ENCODE measurements at places on chromosomes 4 and X. TPM values are rescaled to one million over a fixed set of nuclear protein-coding genes. Genes with fewer than 3 reads are reported as not detected.

- H3K36me3 ChIP-seq, result peaks cover 5% of the 10 kb centered on the region
- peaks cover 42% of the 10 kb centered on the region for H3K4me1 ChIP-seq
- peaks cover 32% of the 10 kb centered on the region for H3K27me3 ChIP-seq
Observed at GRCh38 chr4:38315286-38315685, 348.7 kb upstream of the KLF3 start.

GRCh38 chr4:901192-901910 is 30.8 kb downstream of the GAK start:
- H3K27ac ChIP-seq, result no peak overlapping the region
- no peaks in the 10 kb centered on the region for H3K27me3 ChIP-seq
- DNase-seq, result no peak
- H3K36me3 ChIP-seq, result peaks cover 41% of the 10 kb centered on the region
- H3K4me3 ChIP-seq, result no peak overlapping the region
- H3K4me1 ChIP-seq, result peaks cover 2% of the 10 kb centered on the region

GRCh38 chr4:123104310-123105025 is 182.1 kb upstream of the NUDT6 start:
- H3K4me1 ChIP-seq, result peaks cover 2% of the 10 kb centered on the region
- H3K4me3 ChIP-seq, result no peak overlapping the region
- no peak for DNase-seq
- no peaks in the 10 kb centered on the region for H3K27me3 ChIP-seq
- H3K36me3 ChIP-seq, result no peaks in the 10 kb centered on the region

DNA sequence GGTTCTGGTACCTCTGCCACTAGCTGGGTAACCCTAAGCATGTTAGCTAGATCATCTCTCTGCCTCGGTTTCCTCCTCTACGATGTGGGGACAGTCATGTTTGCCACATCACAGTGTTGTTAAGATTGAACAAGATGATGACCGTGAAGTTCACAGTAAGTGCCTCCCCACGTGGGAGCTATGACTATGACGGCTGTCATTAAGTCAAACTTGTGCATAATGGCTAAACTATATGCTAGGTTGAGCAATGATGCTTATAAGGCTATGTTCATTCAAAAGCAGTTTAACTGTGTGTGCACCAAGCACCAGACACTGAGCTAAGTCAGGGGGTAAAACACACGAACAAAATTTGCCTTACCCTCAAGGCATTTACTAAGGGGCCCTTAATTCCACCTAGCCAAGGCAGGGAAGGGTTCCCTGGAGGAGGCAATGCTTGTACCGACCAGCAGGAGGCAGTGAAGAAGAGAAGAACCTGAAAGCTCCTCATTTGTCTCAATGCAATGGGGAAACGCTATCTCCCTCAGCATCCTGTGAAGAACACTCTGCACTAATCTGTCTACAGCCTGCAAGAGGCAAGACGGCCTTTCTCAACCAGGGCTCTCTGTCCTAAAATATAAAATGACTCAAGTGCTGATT is 52.9 kb downstream of the MAP7D2 start:
- no peak overlapping the region for H3K27ac ChIP-seq
- peaks cover 4% of the 10 kb centered on the region for H3K4me1 ChIP-seq
- no peaks in the 10 kb centered on the region for H3K36me3 ChIP-seq
- peak; percentile 56 for DNase-seq

- peaks cover 9% of the 10 kb centered on the region for H3K4me1 ChIP-seq
- peak overlapping the region; percentile 83 for H3K27ac ChIP-seq
Observed at GRCh38 chrX:64395568-64395929, 297 bp upstream of the MTMR8 start.

GRCh38 chr4:175308236-175308635 is 390.1 kb downstream of the ADAM29 start:
- H3K36me3 ChIP-seq, result no peaks in the 10 kb centered on the region
- no peak for DNase-seq
- no peak overlapping the region for H3K4me3 ChIP-seq
- H3K4me1 ChIP-seq, result no peaks in the 10 kb centered on the region

GRCh38 chr4:8396762-8397406 is 43.6 kb downstream of the ACOX3 start:
- DNase-seq, result no peak
- no peak overlapping the region for H3K27ac ChIP-seq
- H3K27me3 ChIP-seq, result no peaks in the 10 kb centered on the region
- H3K36me3 ChIP-seq, result peaks cover 4% of the 10 kb centered on the region

- no peak for DNase-seq
- H3K4me3 ChIP-seq, result no peak overlapping the region
- no peak overlapping the region for H3K27ac ChIP-seq
- H3K36me3 ChIP-seq, result no peaks in the 10 kb centered on the region
Observed at GRCh38 chr4:1506956-1507721, 100.9 kb upstream of the NKX1-1 start.

- peaks cover 5% of the 10 kb centered on the region for H3K4me1 ChIP-seq
- no peak overlapping the region for H3K27ac ChIP-seq
- no peak overlapping the region for H3K4me3 ChIP-seq
- peaks cover 2% of the 10 kb centered on the region for H3K36me3 ChIP-seq
Observed at GRCh38 chrX:139844163-139844562, 88.7 kb downstream of the ATP11C start.

- H3K27ac ChIP-seq, result no peak overlapping the region
- H3K4me3 ChIP-seq, result no peak overlapping the region
- no peaks in the 10 kb centered on the region for H3K4me1 ChIP-seq
- no peaks in the 10 kb centered on the region for H3K36me3 ChIP-seq
Observed at GRCh38 chr4:11624370-11624769, 195.7 kb upstream of the HS3ST1 start.

DNA sequence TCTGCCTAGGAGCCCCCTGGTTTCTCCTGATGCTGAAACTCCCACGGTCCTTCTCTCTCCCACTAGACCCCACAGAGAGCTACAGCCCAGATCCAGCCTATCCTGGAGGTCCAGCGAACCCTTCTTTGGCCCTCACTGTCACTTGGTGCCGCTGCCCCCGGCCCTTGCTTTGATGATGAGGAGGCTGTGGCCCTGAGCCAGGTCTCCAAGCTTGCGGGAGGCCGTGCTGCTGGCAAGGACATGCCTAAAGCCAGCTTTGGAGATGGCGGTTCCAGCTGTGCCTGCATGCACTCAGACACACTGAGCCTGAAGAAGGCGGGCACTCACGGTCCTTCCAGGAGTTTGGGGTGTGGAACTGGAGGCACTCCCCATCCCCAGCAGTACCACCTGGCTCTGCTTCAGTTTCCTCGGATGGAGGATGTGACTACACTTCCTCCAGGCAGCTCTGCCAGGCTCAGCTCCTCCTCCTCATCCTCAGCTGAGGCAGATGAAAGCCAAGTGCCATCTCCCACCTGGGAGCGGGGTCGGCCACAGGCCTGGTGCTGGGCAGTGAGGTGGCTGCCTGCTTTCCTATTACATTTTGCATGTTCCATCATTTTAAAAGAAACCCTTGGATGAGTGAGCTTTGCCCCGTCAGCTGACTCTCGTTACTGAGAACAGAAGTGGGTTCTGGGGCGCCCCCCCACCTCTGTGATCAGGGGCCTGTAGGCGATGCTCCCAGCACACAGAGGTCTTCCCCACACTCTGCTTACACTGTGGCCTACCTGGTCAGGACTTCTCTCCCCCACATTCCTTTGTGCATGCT is 9.0 kb downstream of the TNIP2 start:
- peaks cover 63% of the 10 kb centered on the region for H3K36me3 ChIP-seq
- peak overlapping the region; percentile 94 for H3K27ac ChIP-seq
- peaks cover 66% of the 10 kb centered on the region for H3K4me1 ChIP-seq
- no peaks in the 10 kb centered on the region for H3K27me3 ChIP-seq

GRCh38 chr4:85784947-85785346 is 310.0 kb downstream of the ARHGAP24 start:
- H3K27ac ChIP-seq, result no peak overlapping the region
- no peaks in the 10 kb centered on the region for H3K27me3 ChIP-seq
- H3K36me3 ChIP-seq, result no peaks in the 10 kb centered on the region
- H3K4me3 ChIP-seq, result no peak overlapping the region
- no peaks in the 10 kb centered on the region for H3K4me1 ChIP-seq
- no peak for DNase-seq

DNA sequence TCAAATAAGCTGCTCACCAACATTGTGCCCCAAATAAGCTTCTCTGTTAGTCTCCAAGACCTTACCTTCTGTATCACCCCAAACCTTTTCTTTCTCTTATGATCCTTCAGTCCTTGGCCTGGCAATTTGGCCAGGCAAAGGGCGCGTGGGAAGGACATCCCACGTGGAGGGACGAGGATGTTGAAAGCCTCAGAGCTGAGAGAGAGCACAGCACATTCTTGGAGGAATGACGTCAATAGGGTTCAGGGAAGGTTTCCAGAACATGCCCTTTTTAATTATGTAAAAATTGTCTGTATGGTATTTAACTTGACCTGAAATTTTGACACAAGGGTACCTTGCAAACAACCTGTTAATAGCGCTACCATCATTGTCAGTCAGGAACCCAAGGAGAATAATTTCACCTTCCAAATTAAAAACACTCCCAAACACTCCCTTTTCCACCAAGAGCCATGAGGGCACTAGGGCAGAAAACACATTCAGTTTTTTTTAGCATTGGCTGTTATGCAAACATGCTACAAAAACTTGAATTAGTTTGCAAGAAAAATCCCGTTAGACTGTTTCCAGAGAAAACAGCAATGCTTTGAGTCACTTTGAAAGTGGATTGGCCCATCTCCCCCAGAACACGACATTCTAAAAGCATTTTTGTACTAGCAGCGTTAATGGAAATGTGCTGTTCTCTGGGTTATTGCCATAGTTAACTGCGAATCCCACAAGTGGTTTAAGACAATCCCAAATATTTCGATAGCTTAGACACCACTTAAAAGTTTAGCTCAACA is 183.2 kb upstream of the PUDP start:
- no peak overlapping the region for H3K27ac ChIP-seq
- H3K36me3 ChIP-seq, result no peaks in the 10 kb centered on the region
- DNase-seq, result no peak
- no peaks in the 10 kb centered on the region for H3K4me1 ChIP-seq

GRCh38 chr4:83110970-83111750 is 3.4 kb downstream of the PLAC8 start:
- peak; percentile 60 for DNase-seq
- peaks cover 28% of the 10 kb centered on the region for H3K36me3 ChIP-seq
- H3K27me3 ChIP-seq, result no peaks in the 10 kb centered on the region
- peak overlapping the region; percentile 89 for H3K4me3 ChIP-seq
- H3K27ac ChIP-seq, result peak overlapping the region; percentile 95

- no peak for DNase-seq
- no peak overlapping the region for H3K4me3 ChIP-seq
- H3K27me3 ChIP-seq, result no peaks in the 10 kb centered on the region
- peaks cover 36% of the 10 kb centered on the region for H3K36me3 ChIP-seq
Observed at GRCh38 chr4:37902212-37902611, 11.3 kb downstream of the TBC1D1 start.

DNA sequence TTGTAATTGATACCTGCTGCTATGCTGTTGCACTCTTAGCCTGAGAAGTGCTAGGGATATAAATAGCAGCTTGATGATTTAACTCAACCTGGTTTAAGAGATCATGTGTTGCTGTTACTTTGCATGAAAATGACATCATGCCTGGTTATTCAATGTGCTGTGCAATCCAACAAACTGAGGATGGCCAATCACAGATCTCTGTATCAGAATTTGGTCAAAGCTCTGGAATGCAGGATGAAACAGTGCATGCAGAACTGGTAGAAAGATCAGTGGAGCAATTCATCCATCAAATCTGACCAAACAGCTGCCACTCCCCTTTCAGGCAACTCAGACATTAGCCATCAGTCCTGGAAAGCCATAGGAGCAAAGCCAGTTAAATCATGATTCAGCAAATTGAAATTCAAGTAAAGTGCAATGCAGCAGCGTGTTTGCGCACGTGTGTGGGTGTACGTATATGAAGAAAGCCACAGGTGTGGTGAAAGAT is 160.3 kb upstream of the RASGEF1B start:
- peaks cover 7% of the 10 kb centered on the region for H3K4me1 ChIP-seq
- no peak for DNase-seq
- no peaks in the 10 kb centered on the region for H3K36me3 ChIP-seq
- no peaks in the 10 kb centered on the region for H3K27me3 ChIP-seq
- H3K4me3 ChIP-seq, result no peak overlapping the region

Gene PRRG1
- not detected for total RNA-seq

Gene BEND2
- total RNA-seq, result not detected

Gene VCX3B
- total RNA-seq, result not detected

Gene SPRY1
- total RNA-seq, result 60.2 TPM

Gene RIBC1
- 0.44 TPM for total RNA-seq

Measured in activated CD4-positive, alpha-beta T cell treated with anti-CD3 and anti-CD28 coated beads, Interleukin-2, amount 10 ng/mL, durations not matched to agents 24 days and 14 days (primary cell).